ENCODE measurements at places on chromosomes 6 and 20.

GRCh38 chr20:15316556-15316955 is 979.1 kb upstream of the FLRT3 start:
- no peak for DNase-seq

GRCh38 chr6:142810952-142811514 is 133.9 kb downstream of the HIVEP2 start:
- no peak for DNase-seq

GRCh38 chr6:77415706-77416105 is 47.6 kb downstream of the HTR1B start:
- DNase-seq = no peak

DNA sequence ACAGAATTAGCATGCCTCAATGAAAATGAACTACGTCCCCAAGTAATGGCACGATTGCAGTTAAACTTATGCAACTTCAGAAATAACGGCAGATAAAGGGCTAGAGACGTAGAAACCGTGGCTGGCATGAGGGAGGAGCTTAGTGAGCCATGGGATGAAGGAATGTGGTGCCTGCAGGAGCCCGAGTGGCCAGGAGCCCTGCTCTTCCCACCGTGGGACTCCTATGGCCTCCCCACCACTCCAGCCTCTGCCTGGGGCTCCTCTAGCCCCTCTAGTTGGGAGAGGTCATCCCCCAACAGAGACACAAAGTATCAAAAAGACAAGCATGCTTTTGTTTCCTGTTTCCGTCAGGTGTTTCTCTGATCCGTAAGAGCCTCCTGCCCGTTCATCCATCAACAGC is 75.1 kb upstream of the BHLHE23 start:
- no peak for DNase-seq

GRCh38 chr6:142685852-142686506 is 259.0 kb downstream of the HIVEP2 start:
- DNase-seq = no peak

DNA sequence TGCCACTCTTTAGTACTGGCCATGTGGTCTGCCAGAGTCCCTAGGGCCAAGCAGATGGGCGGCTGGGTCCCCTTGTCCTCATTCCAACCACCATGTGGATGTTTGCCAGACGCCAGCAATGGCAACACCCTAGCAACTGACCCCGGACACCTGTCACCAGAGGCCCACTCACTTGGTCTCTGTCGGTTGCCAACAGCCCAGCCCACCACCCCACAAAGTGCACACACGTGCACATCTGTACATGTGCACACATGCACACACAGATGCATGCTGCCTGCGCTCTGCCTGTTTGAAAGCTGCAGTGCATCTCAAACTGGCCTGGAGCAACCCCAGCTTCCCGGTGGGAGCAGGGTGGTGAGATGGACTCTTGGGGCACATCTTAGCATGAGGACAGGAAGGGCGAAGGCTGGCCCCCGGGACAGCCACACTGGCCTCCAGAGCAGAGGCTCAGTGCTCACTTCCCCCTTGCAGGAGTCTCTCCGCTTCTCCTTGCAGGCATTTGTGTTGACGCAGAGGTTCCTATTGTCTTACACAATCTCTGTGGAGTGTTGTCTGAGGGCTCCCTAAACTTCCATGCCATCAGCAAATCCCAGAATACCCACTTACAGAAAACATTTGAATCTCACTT is 54.0 kb downstream of the PSMG4 start:
- DNase-seq = no peak

DNA sequence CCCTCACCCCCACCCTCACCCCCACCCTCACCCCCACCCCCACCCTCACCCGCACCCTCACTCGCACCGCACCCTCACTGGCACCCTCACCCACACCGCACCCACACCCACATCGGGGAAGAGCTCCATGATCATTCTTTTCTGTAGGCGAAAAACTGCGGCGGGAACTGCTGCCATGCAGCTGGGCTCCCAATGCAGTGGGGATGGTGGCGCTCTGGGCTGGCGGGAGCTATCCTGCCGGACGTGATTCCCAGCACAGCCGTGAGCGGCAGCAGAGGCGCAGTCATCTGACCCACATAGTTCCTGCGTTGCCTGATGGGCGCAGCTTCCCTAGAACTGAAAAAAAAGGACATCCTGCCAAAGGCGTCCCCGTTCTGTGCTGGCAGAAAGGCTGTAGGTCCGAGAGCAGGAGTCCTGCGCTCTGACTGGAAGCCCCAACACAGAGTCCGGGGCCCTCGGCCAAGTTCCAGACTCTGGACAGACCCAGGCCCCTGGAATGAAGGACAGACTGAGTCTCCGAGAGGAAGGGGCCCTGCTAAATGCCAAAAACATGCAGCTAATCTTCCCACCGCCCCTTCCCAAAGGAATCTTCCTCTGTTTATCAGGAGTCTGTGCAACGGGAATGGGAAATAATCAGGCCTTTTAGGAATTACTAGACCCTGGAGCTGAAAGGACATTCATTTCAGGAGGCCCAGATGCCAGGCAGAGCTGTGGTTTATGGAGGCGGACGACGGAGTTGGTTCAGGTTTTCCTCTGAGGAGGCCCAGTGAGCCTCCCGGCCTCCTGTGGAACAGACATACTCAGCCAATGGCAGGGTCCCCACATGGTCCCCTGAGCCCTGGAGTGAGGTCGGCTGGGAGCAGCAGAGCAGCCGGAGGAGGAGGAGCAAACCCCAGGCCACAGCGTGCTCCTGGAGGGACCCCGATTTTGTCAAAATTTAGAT is 14.1 kb upstream of the TCFL5 start:
- DNase-seq = peak; percentile 45

DNA sequence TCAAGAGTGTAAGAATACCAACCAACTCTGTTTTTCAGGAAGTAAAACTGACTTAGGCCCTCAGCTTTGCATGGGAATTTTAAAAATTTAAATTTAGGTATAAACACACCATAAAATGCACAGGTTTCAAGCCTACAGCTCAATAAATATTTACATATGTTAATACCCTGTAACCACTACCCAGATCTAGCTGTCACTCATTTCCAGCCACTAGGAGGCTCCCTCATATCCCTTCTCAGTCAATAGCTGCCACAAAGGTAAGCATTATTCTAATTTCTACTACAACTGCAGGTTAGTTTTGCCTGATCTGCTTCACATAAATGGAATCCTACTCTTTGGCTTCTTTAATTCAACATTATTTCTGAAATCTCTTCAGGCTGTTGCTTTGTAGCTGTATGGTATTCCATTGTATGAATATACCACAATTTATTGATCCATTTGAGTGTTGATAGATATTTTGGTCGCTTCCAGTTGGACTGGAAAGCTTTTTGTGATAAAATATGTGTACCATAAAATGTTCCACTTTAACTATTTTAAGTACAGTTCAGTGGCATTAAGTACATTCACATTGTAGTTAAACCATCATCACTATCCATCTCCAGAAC is 32.5 kb upstream of the MEI4 start:
- DNase-seq = no peak

DNA sequence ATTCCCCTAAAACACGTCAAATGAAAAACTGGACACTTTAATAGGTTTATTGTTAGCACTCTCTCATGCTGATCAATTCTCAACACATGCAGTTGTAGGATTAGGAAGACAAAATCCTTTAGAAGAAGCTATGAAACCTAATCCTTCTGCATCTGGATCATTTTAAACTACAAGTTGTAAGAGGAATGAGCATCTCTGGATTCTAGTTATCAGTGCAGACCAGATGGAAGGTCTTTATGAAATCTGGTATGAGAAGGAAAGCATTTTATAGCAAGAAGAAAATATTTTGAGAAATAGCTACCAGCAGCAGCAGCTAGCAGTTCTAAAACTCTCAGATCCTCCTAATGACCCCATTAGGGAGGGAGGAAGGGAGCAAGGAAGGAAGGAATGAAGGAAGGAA is 4.1 kb downstream of the HTR1E start:
- no peak for DNase-seq

DNA sequence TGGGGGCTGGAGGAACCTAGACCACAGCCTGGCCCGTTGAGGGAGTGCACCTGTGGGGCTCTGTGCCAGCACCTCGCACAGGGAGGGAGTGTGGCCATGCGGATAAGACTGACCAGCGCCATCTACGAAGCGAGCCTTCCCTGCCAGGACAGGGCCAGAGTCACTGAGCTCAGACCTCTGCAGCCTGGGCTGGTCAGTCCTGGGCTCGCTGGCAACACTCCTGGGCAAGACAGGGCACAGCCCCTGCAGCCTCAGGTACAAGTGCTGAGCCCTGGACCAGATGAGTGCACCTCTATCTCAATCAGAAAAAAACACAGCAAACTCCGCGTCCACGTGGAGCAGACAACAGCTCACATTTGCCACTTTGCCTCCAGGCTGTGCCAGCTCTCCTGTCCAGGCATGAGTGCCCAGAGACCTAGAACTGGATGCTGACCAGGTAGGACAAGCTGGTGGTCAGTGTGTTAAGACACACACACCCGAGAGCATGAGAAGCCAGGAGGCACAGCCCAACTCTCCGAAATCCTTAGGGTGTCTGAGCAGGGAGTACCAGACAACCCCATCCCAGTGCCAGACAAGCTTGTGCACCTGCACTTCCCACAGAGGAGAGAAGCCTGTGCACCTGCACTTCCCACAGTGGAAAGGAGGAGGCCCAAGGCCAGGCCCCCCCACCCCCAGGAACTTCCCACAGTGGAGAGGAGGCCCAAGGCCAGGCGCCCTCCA is 4.9 kb downstream of the ARFRP1 start:
- DNase-seq = no peak

DNA sequence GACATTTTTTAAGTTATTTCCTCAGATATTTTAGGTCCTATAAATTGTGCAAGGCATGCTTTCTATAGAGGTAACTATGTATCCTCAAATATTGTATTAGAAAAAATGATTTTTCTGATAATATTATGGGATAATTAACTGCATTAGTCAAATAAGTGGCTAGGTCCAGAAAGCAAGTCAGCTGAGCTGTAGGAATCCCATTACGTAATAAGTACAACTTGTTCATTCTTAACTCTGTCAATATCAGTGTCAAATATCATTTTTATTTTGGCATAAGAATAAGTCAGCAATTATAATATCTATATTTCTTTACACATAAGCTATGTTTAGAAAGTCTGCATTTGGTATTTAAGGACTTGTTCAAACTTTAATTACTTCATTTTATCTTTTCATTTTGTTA is 830.9 kb upstream of the GJE1 start:
- DNase-seq = no peak

- DNase-seq = no peak
Measured at GRCh38 chr20:16714751-16715150, 15.1 kb upstream of the SNRPB2 start.

DNA sequence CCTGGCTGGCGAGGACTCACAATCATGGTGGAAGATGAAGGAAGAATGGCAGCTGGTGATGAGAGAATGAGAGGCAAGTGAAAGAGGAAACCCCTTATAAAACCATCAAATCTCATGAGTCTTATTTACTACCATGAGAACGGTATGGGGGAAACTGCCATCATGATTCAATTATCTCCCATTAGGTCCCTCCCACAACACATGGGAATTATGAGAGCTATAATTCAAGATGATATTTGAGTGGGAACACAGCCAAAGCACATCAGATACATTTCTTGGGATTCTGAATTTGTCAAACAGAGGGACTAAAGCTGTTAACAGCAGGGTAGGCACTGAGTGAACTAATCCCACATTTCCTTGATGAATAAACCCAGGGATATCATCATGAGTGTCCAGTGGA is 116.2 kb upstream of the PLCB4 start:
- no peak for DNase-seq

DNA sequence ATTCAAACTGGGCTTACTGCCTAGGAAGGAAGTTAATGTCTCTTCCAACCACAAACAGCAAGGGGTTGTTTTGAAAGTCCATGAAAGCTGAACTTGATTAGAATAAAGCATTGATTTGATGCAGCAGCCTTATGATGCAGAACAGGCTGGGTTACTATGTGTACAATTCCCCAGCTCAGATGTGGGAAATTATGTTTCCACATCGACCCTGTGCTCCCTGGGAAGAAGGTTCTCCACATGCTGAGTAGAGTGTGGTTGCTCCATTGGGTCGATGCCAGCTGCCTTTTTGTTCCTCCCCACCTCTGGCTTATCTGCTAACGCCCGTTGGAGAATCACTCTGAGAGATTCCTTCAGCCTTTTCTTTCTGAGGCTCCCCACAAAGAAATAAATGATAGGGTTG is 1.2 kb downstream of the MAS1L start:
- no peak for DNase-seq

DNA sequence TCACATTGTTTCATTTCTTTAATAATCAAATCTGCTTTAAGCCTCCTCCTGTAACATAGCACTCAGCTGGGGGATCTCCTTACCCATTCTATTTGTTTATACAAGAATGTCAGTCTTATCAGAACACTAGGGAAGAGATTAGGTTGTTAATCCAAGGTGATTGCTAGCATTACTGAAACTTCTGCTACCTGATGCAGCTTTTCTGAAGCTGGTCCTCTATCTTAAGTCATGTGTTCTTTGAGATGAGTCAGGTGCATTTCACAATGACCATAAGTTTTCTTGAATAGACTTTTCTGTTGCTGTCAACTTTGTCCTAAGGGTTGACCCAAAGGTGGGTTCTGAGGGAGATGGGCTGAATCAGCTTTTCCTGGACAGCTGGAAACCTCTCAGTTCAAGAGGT is 60.7 kb upstream of the SYNCRIP start:
- no peak for DNase-seq

GRCh38 chr6:90409700-90410099 is 113.1 kb upstream of the BACH2 start:
- no peak for DNase-seq

- DNase-seq = no peak
Measured at GRCh38 chr6:50791900-50792508, 26.7 kb upstream of the TFAP2B start.

DNA sequence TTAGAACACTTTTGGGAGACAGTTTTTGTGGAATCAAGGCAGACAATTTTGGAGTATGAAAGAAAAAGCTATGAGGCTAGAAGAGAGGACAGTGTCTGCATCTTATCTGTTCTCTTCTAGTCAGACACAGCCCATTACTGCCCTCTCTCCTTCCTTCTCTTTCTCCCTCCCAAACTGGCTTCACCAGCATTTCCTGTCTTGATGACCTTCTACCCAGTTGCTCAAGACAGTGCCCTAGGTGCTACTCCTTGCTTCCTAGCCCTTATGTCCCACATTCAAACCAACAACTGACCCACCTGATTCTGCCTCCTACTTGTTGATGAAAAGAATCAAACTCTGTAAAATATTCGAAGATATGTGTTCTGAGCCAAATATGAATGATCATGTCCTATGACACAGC is 116.4 kb upstream of the RIPOR2 start:
- no peak for DNase-seq

DNA sequence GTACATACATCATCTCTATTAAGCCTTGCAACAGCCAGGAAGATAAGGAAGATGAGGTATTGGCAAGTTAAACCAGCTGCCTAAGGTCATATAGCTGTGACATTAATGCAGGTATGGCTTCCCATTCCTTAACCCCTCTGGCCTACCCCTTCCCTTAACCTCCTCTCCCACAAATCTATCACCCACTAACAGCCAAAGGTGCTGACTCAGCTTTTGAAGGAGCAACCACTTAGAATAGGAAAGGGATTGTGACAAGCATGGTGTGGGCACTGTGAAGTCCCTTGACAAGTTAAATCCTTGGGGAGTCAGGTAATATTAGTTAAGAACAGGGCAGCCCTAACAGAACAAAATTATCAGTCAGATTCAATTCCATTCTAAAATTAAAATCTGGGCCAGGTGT is 5.4 kb upstream of the SH3BGRL2 start:
- no peak for DNase-seq
